ENCODE measurements at places on chromosomes 3 and 15.

GRCh38 chr3:30607032-30607833 is 832 bp downstream of the TGFBR2 start:
- no peak for DNase-seq

DNA sequence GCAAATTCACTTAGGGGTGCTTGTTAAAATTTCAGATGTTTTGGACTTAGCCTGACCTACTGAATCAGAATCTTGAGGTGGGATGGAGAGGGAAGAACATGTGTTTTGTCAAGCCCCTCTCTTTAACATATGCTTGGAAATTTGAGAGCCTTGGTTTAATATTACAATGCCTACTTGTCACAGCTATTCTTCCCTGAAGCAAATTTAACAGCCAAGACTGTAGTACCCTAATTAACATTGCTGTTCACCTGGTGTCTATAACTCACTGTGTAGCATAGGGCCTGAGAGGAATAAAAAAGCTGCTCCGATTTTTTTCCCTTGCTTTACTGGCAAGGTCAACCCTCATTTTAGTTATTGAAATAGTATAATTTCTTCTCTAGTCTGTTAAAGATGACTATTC is 880.1 kb downstream of the CADM2 start:
- DNase-seq = no peak

GRCh38 chr15:52112203-52112750 is 298 bp downstream of the BCL2L10 start:
- no peak for DNase-seq

DNA sequence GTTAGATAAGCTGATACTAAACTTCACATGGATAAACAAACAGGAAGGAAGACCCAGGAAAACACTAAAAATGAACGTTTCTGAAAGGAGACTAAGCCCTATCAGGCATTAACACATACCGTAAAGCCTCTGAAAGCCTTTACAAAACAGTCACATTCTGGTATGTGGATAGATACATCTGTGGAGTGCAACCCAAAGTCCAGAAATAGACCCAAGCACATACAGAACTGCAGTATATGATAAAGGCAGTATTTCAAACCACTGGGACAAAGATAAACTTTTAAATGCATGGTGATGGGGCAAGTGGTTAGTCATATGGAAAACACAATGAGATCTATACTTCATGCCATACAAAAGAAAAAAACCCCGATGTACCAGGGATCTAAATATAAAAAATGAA is 26.0 kb downstream of the DCBLD2 start:
- no peak for DNase-seq

GRCh38 chr15:38624244-38625205 is 59.9 kb upstream of the RASGRP1 start:
- DNase-seq = no peak

DNA sequence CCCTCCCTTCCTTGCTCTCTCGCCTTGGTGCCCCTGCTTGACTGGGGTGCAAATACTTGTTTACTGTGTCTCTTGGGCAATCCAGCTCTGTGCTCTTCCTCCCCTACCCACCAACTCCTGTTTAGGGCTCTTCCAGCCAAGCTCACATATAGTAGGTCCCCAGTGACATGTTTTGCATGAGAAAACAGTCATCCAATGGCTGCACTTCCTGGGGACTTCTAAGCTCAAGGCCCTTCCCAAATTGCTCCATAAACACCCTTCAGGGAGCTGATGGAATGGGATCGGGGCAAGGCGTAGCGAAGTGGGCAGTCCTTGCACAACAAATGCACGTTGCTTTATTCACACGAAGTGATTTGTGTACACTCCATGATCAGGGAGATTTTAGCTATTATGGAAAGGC is 9.4 kb upstream of the COPG1 start:
- DNase-seq = no peak

- DNase-seq = no peak
Observed at GRCh38 chr3:101849714-101850245, 466 bp downstream of the NFKBIZ start.

GRCh38 chr15:55588815-55589115 is 620 bp upstream of the PYGO1 start:
- peak; percentile 16 for DNase-seq

DNA sequence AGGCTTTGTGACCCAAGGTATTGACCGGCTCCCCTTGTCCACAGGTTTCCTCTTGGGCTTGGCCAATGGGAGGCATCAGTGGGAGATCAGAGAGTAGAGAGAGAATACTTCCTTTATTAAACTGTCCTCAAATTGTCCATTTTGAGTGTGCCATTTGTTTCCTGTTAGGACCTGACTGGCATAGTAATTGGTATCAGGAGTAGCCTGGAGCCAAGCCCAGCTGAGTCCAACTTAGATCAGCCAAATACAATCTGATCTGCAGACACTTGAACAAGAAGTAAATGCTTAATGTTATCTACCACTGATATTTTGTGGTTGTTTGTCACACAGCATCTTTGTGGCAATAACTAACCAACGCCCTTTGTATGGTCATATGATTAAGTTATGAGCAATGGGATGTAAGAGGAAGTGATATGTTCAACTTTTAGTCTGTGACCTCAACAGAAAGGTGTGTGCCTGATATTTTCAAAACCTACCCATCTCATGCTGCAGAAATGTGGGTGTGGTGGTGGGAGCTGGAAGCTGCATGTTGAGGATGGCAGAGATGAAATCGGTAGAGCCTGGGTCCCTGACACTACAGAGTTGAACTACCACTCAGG is 13.3 kb downstream of the MYD88 start:
- DNase-seq = no peak

DNA sequence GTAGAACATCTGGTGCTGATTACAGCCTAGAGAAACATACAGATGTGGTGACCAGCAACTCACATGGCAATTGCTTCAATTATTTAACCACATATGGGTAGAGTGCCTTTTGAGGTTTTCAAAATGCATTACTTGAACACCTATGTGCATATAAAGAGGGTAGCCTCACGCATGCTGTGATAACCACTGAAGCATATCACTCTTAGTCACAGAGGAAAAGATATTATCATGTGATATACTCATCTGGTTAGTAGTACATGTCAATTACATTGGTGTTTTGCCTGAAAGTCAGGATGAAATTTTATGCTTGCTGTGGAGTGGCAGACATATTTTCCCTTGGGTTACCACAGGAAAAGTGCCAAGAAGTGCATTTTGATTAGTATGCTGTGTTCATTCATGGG is 459.3 kb upstream of the AGTR1 start:
- no peak for DNase-seq

DNA sequence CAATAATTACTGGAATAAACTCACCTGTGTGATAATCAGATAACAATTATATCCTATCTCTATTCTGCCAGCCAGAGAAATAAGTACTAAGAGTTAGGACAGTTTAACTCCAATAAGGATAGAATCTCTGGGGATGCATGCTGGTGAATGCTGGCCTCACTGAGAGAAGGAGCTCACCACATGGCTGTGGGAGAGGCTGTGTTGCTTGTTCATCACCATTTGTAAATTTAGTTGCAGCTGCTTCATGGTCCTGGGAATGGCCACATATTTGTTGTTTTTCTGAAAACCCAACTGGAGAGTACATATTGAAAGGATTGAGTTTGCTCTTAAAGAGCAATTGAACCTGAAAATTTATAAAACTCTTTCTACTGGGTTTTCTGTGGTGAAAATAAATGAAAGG is 207.3 kb downstream of the NECTIN3 start:
- no peak for DNase-seq

GRCh38 chr3:143124601-143125520 is 5.3 kb downstream of the CHST2 start:
- no peak for DNase-seq

- DNase-seq = peak; percentile 59
Observed at GRCh38 chr15:68418611-68419161, 13.3 kb downstream of the ITGA11 start.

DNA sequence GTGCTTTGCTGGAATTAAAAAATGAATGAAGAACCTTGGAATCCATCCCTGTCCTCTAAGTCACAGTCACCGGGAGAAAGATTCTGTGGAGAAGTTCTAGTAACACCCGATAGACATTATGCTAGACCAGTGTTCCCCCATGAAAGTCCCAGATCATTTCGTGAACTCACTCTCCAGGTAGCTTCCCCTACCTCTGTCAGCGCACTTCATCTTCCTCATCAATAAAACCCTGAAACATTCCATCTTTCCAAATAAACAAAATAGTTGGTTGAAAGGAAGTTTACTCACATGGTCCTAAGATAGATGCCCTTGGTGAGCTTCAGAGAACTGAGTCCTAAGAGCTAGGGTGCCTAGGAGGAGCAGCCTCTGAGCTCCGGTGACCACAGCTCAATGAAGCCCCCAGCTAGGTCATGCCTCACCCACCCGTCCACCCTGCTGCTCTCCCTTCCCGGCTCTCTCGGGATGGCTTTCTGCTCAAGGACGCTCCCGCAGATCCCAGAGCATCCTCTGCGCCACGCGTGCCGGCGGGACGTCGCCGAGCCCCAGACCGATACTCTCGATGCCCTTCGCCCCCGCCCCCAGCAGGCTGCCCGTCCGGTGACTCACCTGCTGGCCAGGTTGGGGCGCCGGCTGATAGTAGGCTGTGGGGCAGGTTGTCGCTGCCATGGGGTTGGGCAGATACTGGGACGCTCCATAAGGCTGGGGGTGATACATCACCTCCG is 776 bp downstream of the VGLL3 start:
- no peak for DNase-seq

GRCh38 chr3:195407531-195408409 is 35.0 kb downstream of the ACAP2 start:
- no peak for DNase-seq

- DNase-seq = no peak
Observed at GRCh38 chr3:42001777-42002176, 39.9 kb upstream of the ULK4 start.

GRCh38 chr3:115403786-115404185 is 219.5 kb upstream of the GAP43 start:
- no peak for DNase-seq

GRCh38 chr15:80820092-80820491 is 40.9 kb downstream of the CEMIP start:
- DNase-seq = no peak

- no peak for DNase-seq
Observed at GRCh38 chr3:157242836-157243235, 82.9 kb upstream of the CCNL1 start.

DNA sequence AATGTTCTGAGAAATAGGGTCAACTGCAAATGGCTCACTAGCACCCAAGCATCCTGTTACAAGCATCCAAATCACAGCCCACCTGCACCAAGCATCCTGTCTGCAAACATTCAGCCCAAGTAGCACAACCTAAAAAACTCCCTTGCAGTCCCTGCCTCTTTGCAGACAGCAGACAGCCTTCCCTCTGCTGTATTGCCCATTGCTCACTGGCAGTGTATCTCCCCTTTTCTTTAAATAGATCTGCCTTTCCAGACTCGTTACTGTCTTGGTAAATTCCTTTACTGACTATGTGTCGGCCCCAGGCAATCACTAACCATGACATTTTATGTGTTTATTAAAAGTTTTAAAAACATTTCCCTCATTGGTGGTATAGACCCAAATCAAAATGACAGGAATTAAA is 155.4 kb downstream of the ADAMTSL3 start:
- no peak for DNase-seq

DNA sequence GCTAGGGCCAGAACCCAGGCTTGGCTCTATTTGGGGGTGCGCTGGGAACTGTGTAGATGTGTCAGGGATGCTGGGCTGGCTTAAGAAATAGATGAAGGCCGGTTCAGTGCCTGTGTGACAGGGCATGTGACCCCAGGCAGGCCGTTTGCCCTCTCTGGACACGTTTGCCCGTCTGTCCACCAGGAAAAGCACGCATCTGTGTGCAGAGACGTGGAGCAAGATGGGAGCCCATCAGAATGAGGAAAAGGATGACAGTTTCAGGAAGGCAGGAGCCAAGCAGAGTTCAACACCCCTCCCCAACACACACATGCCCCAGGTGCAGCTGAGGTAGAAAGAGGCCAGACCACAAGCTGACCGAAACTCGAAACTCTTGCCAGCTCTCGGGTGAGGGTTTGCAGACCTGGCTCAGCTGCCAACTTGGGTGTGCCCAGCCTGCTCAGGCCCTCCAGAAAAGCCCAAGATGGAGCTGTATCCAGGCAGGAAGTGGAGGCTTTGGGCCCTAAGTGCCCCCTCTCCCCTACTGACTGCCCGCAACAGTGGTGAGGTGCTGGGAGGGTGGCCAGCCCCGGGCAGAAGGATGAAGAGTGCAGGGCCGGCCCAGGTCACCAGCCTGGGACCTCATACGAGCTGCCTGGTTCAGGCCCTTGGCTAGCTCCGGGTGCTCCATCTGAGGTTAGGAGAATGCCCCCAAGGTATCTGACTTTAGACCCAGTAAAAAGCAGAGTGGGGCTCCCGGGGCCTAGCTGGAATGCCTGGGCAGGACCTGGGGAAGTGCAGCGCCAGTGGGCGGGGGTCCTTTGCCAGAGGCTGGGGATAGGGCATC is 10.2 kb upstream of the MESP1 start:
- DNase-seq = no peak

- peak; percentile 95 for DNase-seq
Observed at GRCh38 chr15:60758961-60759729, 280.2 kb upstream of the ICE2 start.

- DNase-seq = peak; percentile 13
Observed at GRCh38 chr3:63753567-63753966, 65.5 kb upstream of the C3orf49 start.

DNA sequence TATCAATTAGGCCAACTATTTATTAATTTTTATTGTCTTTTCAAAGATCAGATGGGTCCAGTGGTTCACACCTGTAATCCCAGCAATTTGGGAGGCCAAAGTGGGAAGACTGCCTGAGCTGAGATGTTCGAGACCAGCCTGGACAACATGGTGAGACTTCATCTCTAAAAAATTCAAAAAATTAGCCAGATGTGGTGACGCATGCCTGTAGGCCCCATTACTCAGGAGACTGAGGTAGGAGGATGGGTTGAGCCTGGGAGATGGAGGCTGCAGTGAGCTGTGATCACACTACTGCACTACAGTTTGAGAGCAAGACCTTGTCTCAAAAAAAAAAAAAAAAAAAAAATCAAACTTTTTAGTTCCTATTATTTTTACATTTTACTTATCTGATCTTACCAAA is 8.2 kb downstream of the AP3S2 start:
- no peak for DNase-seq

- no peak for DNase-seq
Observed at GRCh38 chr3:51955893-51956770, 951 bp downstream of the GPR62 start.

- no peak for DNase-seq
Observed at GRCh38 chr15:65249641-65250040, 37.0 kb downstream of the PARP16 start.

GRCh38 chr3:38036906-38037305 is 2.1 kb upstream of the DLEC1 start:
- DNase-seq = no peak

GRCh38 chr3:151331696-151332095 is 2.3 kb upstream of the P2RY13 start:
- DNase-seq = no peak

DNA sequence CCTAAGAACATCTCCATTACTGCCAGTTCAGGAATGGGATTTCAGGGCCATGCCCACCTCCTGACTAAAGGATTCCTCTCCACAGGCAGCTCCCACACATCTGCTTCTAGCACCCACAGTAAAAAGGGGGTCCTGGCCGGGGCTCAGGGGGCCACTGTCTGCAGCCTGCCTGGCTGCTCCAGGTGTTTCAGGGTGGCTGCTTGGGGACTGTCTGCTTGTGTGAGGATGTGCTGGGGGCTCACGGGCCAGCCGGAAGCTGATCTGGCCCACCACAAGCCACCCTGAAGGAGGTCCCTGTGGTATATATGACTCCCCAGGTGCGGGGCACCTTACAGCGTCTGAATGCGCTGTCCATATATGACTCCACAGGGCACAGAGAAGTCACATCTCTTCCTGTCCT is 135.4 kb downstream of the NSMCE3 start:
- no peak for DNase-seq
